ENCODE measurements at places on chromosomes 6 and 20.

- no peak for DNase-seq
Measured at GRCh38 chr6:114892211-114892610, 549.4 kb upstream of the HS3ST5 start.

GRCh38 chr6:36804563-36804962 lies 34.7 kb downstream of the CPNE5 start:
- DNase-seq: no peak

DNA sequence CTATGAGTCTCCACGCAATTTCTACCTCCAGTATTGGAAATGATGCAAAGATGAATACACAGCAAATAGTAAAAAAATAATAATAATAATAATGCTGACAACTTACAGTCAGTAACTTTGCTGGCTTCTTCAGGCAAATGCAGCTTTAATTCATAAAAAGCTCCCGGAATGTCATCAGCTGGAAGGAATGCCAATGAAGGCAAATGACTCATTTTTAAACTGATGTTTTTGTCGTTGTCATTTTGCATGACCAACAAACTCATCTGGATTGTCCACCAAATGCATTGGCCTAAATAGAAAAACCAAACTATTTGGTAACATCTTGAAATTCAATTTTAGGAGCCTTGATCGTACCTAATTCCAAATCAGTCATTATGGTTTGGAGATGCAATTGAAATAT lies 217.1 kb downstream of the ALDH8A1 start:
- no peak for DNase-seq

DNA sequence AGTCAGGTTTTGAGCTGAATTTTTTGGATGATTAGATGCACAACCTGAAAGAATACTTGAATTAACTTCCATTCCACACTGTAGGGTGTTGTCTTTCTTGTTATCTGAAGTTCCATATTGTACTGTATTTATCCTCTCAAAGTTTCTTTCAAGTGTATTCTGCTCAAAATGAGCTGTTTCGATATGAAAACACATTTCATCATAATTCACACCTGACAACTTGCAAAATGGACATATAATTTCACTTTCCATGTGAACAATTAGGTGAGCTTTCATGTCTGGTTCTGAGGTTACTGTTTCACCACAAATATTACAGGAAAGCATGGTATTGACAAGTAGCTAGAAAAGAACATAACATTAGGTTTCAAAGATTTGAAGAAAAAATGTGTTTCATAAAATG lies 1.7 kb downstream of the ZUP1 start:
- DNase-seq: no peak
